ENCODE measurements at places on chromosomes 5 and 9.

GRCh38 chr5:140196115-140196814, 21.3 kb downstream of the CYSTM1 start:
- DNase-seq = no peak

DNA sequence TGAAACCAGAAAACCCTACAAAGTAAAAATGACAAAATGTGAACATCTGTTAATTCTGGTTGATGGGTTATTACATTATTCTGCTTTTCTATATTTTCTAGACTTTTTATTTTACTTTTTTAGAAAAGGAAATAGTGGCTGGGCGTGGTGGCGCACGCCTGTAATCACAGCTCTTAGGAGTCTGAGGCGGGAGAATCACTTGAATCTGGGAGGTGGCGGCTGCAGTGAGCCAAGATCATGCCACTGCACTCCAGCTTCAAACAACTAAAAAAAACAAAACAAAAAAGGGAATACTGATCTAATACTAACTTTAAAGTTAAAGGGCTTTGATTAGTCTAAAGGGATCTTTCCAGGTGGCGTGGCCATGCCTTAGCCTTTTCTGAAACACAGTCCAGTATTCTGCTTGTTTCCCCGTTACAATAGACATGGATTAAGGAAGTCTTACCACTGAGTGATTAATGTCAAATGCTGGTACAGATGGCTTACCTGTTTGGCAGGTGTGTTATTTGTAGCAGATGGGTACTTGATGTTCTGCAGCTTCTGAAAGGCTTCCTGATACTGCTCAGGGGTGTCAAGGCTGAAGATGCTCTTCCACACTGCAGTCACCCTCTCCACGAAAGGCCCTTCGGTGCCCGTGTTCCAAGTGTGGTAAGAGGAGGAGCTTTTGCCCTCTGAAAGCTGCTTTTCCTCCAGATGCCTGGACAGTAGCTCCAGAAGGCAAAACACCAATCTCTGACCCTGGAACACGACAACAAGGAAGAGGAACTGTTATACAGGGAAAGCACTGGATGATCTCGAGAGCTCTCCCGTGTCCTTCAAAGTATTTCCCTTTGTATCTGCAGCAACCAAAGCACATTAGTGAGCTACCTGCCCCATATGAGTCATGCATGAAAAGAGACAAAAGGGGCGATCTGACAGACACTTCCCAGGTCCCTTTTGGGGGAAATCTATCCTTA, 37.5 kb downstream of the CNOT8 start:
- DNase-seq = no peak

GRCh38 chr9:19946441-19947109, 157.7 kb upstream of the SLC24A2 start:
- DNase-seq = no peak

DNA sequence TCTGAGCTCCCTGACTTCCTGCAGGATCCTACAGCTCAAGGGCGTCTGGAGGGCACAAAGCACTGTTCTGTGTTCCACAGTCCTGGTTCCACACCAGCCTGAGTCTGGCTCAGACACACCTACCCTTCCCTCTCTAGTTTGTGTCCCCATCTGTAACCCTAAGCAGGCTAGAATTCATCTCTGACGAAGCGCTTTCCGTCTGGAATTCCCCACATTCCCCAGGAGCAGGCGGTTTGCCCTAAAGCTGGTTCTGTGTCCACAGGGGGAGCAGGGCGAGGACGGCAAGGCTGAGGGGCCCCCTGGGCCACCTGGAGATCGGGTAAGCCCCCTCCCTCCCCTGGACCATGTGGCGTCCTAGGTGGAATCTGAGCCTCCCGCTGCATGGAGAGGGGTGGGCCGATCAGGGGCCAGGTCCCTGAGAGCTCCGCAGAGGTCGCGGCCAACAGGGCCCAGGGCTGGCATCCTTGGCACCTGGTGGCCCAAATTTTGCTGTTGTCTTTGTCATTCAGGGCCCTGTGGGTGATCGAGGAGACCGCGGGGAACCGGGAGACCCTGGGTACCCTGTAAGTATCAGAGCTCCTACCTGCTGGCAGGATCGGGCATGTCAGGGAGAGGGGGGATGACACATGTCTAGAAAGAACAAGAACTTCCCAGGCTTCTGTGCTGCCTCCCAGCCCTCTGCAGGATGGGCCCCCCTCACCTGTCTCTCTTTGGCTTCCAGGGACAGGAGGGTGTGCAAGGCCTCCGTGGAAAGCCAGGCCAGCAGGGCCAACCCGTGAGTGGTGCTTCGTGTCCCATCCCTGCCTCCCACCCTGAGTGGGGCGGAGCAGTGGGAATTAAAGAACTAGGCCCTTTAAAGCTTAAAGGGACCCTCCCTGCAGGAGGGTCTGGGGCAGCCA, 34.5 kb upstream of the ORM1 start:
- DNase-seq = no peak

GRCh38 chr9:82539856-82540579, 522.9 kb downstream of the RASEF start:
- no peak for DNase-seq

- no peak for DNase-seq
Measured at GRCh38 chr9:134553061-134553891, 88.3 kb upstream of the COL5A1 start.

DNA sequence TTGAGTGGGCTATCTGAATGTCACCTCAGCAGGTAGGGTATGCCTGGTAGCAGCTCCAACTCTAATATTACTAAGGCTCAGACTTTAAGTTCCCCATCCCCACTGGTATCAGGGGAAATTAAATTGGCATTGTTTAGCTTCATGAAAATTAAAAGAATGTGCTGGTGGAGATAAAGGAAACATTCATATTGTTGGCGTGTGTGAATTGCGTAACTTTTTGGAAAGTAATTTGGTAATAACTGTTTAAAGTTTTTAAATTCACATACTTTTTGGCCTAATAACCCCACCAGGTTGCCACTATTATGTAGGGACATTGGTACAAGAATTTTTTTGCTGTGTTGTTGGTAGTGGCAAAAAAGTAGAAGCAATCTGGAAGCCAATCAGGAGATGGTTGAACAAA, 29.4 kb downstream of the TNPO1 start:
- DNase-seq = no peak

GRCh38 chr5:42887575-42887974, 75.9 kb upstream of the SELENOP start:
- DNase-seq = no peak

GRCh38 chr5:36502608-36503007, 103.8 kb upstream of the SLC1A3 start:
- DNase-seq = no peak

DNA sequence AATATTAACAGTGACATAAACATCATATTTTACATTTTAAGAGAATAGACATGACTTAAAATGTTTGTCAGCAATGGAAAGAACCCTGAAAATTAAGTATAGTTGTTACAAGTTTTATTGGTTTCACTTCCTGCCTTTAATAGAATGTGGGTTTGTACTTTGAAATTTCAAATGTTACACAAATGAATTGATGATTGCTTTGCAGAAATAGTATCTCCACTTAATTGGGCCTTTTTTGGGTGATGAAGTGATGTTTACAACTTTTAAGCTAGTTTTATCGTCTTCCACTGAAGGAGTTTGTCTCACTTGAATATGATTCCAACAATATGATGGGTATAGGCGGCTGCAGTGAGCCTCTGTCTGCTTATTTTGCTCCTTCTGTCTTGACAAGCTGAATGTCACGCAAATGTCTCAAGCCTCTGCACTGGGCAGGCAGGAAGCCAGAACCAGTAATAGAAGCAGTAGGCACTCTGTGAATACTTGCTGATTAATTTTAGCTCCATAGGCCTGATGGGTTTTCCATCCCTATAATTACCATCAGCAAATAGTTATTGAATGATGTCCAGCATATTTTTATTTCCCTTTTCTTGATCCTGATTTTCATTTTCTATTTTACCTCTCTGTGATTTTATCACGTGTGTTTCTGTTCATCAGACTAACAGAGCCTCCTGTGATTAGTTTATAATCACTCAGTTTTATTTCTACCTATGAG, 10.6 kb upstream of the NR3C1 start:
- no peak for DNase-seq

DNA sequence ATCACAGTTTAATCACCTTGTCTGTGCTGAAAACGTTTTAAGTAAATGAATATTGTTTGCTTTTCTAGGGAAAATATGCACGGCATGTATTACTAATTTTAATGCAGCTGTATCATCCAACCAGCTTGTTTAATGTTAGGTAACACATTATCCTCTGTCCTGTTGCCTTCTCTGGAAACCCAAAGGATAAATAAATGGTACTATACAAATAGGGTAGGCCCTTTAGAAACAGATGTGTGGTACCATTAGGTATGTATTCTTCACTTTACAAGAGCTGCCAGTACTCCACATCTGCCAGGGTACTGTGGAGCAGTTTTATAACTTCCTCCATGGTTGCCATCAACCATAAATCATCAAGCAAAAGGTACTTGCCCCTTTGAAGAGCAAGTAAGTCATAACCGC, 42.9 kb downstream of the FAF2 start:
- no peak for DNase-seq

GRCh38 chr5:56812110-56812509, 3.2 kb upstream of the MAP3K1 start:
- no peak for DNase-seq

- DNase-seq = no peak
Measured at GRCh38 chr9:27653246-27653645, 80.0 kb upstream of the C9orf72 start.

DNA sequence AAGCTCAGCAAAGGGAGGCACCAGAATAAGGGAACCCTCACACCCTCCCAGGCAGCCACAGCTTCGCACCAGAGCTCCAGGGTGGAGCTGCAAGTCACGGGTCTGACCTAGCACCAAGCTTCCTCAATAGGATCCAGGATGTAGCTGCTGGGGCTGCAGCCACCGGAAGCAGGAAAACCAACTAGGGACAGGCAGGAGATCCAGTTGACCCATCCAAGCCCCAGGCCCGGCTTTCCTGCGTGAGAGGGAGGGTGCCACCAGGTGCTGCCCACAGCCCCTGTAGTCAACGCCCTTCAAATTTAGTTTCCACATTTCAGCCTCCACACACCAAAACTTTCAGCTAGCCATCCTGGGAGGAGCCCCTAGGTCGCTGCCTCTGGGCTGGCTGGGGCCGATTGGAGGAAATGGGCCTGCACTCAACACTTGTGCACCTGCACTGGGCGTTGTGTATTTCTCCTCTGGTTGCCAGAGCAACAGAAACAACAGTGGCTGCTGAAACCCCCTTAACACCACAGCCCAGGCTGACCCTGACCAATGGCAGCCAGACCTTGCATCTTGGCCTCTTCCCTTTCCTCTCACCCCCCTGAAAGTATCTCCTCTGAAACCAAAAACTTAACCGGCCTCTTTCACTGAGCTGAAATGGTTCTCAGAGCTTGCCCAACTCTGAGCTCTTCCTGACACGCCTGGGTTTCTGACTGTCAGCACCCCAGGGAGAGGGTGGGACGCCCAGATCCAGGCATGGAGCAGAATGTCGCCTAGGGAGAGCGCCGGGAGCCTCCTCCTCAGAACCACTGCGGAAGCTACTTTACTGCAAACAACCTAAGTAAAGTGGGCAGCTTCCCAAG, 226.5 kb upstream of the MAP3K1 start:
- no peak for DNase-seq

- no peak for DNase-seq
Measured at GRCh38 chr9:89880721-89881120, 275.9 kb downstream of the GADD45G start.

DNA sequence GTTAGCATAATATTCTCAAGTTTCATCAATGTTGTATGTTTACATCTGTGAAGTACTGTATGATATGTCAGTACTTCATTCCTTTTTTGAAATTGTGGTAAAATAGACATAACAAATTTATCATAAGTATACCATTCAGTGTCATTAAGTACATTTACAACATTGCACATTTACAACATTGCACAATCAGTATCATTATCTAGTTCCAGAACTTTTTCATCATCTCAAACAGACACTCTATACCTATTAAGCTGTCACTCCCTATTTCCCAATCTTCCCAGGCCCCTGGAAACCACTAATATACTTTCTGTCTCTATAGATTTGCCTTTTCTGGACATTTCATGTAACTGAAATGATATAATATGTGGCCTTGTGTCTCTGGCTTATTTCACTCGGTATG, 75.1 kb upstream of the ATG10 start:
- DNase-seq = no peak

DNA sequence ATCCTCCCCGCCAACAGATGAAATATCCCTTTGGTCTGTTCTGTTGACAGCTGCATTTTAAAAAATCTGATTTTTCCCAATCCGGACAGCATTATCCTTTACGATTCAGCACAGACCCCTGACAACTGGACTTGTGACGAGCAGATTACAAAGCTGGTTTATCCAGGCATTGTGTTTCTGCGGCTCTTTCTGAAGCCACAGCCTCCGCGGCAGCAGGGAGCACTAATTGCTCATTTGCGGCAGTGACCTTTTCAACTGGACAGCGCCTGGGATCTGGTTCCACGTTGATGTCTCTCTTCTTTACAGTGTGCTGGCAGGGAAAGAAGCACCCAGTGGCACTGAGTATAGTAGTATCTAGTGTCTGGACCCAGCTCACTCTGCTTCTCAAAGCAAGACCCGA, 351.2 kb downstream of the ZNF608 start:
- DNase-seq = no peak

DNA sequence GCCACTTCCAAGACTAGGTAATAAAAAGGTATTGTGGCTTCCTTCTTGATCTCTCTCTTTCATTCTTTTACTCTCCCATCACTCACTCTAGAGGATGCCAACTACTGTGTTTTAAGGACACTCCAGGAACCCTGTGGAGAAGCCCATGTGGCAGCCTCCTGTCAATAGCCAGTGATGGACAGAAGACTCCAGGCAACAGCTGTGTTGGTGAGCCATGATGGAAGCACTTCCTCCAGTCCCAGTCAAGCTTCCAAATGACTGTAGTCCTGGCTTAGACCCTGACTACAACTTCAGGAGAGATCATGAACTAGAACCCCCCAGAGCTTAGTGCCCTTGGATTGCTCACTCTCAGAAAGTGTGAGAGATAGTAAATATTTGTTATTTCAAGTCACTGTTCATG, 123.9 kb downstream of the PPP2R2B start:
- DNase-seq = no peak

- DNase-seq = no peak
Measured at GRCh38 chr5:122332599-122333555, 20.8 kb downstream of the SNCAIP start.

DNA sequence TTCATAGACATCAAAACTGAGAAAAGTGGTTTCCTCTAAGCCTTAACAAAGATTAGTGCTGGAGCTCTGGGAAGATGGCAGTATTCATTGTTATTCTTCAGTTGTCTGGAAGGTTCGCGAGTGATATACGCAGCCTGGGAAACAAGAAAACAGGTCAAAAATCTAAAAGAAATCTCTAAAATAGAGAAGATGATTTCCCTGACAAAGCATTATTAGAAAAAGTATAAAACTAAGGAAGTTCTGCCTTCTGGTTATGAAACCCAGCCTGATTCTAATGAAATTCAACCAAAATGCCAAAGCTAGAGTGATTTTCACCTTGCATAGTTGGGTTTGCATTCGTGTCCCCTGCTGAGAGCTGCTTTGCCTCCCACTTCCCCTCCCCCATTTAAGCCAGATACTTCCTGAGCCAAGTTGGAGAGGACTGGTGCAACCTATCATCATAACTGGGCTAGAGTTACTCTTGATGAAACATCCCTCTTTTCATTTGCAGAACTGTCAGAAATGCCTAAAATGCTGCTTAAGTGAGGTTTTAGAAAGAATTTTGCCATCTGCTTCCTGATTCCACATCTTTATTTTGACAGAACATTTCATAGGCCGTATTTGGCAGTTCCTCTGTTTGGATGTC, 48.4 kb downstream of the NDFIP1 start:
- no peak for DNase-seq
